ENCODE measurements at places on chromosomes 7 and 10.

GRCh38 chr7:82109288-82109687, 334.3 kb downstream of the CACNA2D1 start:
- DNase-seq: no peak

- DNase-seq: no peak
Measured at GRCh38 chr7:137886281-137886680, 39.5 kb upstream of the DGKI start.

GRCh38 chr7:50146692-50147091, 53.6 kb upstream of the ZPBP start:
- DNase-seq: peak; percentile 25

GRCh38 chr10:112209684-112210131, 26.1 kb upstream of the GPAM start:
- no peak for DNase-seq

DNA sequence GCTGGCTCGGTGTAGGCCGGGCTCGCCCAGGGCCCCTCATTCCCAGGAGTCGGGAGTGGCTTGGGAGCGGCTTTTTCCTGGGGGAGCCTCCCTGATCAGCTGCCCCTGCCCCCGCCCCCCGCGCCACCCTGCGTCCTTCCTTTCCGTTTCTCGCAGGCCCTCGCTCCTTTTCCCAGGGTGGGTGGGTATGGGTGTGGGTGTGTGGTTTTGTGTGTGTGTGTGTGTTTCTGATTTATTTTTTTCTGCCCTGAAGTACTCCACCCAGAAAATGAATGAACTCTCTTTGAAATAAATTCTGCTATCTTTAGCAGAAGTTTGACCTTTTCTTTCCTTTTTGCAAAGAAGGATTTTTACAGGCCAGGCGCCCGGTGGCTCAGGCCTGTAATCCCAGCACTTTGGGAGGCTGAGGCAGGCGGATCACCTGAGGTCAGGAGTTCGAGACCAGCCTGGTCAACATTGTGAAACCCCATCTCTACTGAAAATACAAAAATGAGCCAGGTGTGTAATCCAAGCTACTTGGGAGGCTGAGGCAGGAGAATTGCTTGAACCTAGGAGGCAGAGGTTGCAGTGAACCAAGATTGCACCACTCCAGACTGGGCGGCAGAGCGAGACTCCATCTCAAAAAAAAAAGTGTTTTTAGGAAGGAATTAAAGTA, 30.0 kb upstream of the AP5Z1 start:
- DNase-seq: no peak

Data from NCI-H2081 (cell line).